ENCODE measurements at places on chromosomes 16 and 17. TPM values are rescaled to one million over a fixed set of nuclear protein-coding genes. Genes with fewer than 3 reads are reported as not detected.

The SPIRE2 gene
- total RNA-seq = 80.5 TPM

The MEOX1 gene
- total RNA-seq = 4.1 TPM

The STARD3 gene
- total RNA-seq = 41.3 TPM

The MAF gene
- 21.1 TPM for total RNA-seq

The TBC1D3H gene
- not detected for total RNA-seq

The TVP23A gene
- total RNA-seq = 0.19 TPM

The DOC2B gene
- 4.4 TPM for total RNA-seq

The GNG13 gene
- not detected for total RNA-seq

The TOP2A gene
- 124 TPM for total RNA-seq

The TMC5 gene
- 54.5 TPM for total RNA-seq

The ICAM2 gene
- total RNA-seq = 9.5 TPM

The SEZ6L2 gene
- total RNA-seq = 12.1 TPM

The VAT1L gene
- total RNA-seq = 3.3 TPM

The ABCC11 gene
- not detected for total RNA-seq

The FN3K gene
- total RNA-seq = 69.5 TPM

The KRTAP1-1 gene
- total RNA-seq = not detected

The SEPHS2 gene
- total RNA-seq = 156 TPM

The MYH8 gene
- total RNA-seq = not detected

The KRTAP3-1 gene
- total RNA-seq = not detected

The PIMREG gene
- 4.3 TPM for total RNA-seq

The NPTX1 gene
- 0.10 TPM for total RNA-seq

The TTC19 gene
- total RNA-seq = 44.5 TPM

The SCGB1C2 gene
- total RNA-seq = not detected

The CBFA2T3 gene
- 10.1 TPM for total RNA-seq

The NMRAL1 gene
- total RNA-seq = 40.2 TPM

The TNFSF13 gene
- total RNA-seq = 125 TPM

The ZNF689 gene
- total RNA-seq = 7.0 TPM

The C17orf113 gene
- 1.2 TPM for total RNA-seq

The GALR2 gene
- 0.49 TPM for total RNA-seq

The MYO15B gene
- 462 TPM for total RNA-seq

The ASPHD1 gene
- total RNA-seq = 1.5 TPM

The TNP2 gene
- not detected for total RNA-seq

The SPATA2L gene
- 17.8 TPM for total RNA-seq

The HGS gene
- 75.2 TPM for total RNA-seq

The MYOCD gene
- 20.5 TPM for total RNA-seq

The LGALS9 gene
- 444 TPM for total RNA-seq

The KCNH6 gene
- total RNA-seq = 0.47 TPM

The KRT25 gene
- total RNA-seq = not detected

The ACSM3 gene
- 42.8 TPM for total RNA-seq

The FOXN1 gene
- 0.32 TPM for total RNA-seq

The KRTAP4-6 gene
- not detected for total RNA-seq

The HBA1 gene
- total RNA-seq = 50.3 TPM

The GALK1 gene
- 21.3 TPM for total RNA-seq

The CCL14 gene
- total RNA-seq = 2.4 TPM

The PLD6 gene
- 1.3 TPM for total RNA-seq

The KRT20 gene
- total RNA-seq = 1,735 TPM

The CDRT15 gene
- total RNA-seq = not detected

The BCAR1 gene
- total RNA-seq = 130 TPM

The TBC1D3L gene
- 16.7 TPM for total RNA-seq

The TBX6 gene
- 0.85 TPM for total RNA-seq

The NLRC3 gene
- 2.0 TPM for total RNA-seq

The TBX21 gene
- 0.40 TPM for total RNA-seq

The CHTF8 gene
- 143 TPM for total RNA-seq

The HOXB4 gene
- total RNA-seq = 4.7 TPM

The TMC8 gene
- 5.4 TPM for total RNA-seq

The IRF8 gene
- 25.1 TPM for total RNA-seq

The KRT9 gene
- not detected for total RNA-seq

The RAB11FIP4 gene
- 46.0 TPM for total RNA-seq
